ENCODE measurements at places on chromosomes 11 and 22. TPM values are rescaled to one million over a fixed set of nuclear protein-coding genes. Genes with fewer than 3 reads are reported as not detected.
A peak's percentile ranks its signal among the peaks of the same experiment; 100 is the strongest.

DNA sequence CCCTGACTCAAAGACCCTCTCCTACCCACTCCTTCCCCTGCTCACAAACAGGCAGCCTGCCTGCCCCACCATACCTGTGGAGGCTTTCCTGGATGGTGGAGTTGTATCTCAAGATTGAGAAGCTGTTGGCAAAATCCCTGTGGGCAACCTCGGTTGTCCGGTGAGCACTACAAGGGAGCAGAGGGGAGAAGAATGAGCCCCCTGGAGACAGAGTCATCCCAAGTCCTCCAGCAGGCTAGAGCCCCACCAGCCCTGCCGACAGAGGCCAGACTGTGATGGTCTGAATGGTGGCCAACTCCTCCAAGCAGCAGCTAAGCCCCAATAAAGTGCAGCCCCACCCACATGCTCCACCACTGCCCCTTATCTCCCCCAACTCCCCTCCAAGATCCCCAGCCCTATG is 17.5 kb downstream of the TMPRSS13 start:
- DNase-seq, result no peak

- no peak for DNase-seq
Observed at GRCh38 chr11:124841201-124841600, 24.0 kb upstream of the ROBO3 start.

GRCh38 chr11:124644426-124645280 is 22.0 kb downstream of the TBRG1 start:
- DNase-seq, result peak; percentile 50

- no peak for DNase-seq
Observed at GRCh38 chr11:106061954-106062949, 14.9 kb downstream of the KBTBD3 start.

GRCh38 chr11:59009661-59010060 is 70.4 kb downstream of the GLYATL1 start:
- no peak for DNase-seq

- DNase-seq, result no peak
Observed at GRCh38 chr11:28808771-28809170, 700.6 kb downstream of the METTL15 start.

GRCh38 chr22:48699511-48699910 is 1128.2 kb downstream of the BRD1 start:
- no peak for DNase-seq

DNA sequence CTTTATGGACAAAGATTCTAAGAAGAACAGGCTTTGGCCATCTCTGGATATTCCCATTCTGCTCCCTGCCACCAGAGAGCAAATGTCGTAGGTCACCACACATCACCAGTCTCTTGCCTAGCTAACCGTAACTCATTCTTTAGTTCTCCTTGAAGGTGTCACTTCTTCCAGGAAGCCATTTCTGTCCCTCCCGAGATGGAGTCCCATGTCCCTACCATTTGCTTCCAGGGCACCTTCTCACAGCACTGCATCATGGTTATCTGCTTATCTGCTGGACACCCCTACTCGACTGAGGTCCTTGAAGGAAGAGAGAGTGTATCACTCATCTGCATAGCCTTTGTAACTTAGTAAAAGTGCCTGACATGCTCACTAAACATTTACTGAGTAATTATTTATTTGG is 47.6 kb downstream of the FAM83F start:
- no peak for DNase-seq

DNA sequence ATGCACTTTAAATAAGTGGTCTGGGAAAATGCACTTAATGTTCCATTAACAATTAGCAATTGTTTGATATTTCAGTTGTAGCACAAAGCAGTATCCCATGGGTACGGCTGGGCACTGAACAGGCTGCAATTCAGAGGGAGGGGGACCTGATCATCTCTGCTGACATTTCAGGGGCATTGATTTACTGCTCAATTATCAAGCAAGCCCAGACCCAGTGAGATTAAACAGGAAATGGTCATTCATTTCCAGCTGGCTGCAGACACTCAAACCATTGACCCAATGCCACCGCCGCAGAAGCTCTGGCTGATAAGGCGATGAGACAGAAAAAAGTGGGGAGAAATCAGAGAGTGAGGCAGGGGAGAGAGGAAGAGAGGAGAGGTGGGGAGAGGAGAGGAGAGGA is 1.2 kb downstream of the GPR83 start:
- no peak for DNase-seq

DNA sequence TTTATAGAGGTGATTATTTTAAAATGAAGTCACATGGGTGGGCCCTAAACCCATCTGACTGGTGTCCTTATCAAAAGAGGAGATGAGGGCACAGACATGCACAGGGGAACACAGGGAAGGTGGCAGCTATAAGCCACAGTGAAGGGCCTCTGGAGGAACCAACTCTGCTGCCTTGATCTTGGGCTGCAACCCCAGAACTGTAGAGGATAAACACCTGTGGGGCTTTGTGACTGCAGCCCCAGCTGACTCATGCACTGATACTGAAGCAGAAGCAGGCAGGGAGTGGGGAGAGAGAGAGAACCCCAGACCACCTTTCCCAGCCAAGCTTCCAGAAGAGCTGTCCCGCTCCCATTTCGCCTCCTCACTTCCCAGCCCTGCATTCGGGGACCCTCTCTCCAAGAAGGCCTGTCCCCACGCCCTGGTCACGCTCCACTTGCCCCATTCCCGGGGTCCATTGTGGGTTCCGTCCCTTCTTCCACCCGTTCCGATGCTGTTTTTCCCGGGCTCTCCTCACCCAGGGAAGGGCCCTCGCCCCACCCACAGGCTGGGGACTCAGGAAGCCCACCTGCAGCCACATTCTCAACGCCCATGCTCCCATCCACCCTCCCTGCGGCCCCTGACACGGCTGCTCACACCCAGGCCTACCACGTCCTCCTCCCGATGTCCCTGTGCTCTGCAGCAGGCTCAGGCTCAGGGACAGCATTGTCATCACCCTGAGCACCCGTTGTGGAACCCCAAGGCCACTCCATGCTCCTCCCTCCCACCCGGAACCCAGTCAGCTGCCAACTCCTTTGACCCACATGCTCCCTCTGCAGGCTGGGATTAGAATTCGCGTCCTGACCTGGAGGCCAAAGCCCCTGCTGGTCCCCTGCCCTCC is 90.8 kb upstream of the SHANK2 start:
- DNase-seq, result peak; percentile 50

- no peak for DNase-seq
Observed at GRCh38 chr11:57203359-57203758, 21.6 kb downstream of the LRRC55 start.

GRCh38 chr11:2708151-2708581 is 8.4 kb upstream of the KCNQ1OT1 start:
- no peak for DNase-seq

DNA sequence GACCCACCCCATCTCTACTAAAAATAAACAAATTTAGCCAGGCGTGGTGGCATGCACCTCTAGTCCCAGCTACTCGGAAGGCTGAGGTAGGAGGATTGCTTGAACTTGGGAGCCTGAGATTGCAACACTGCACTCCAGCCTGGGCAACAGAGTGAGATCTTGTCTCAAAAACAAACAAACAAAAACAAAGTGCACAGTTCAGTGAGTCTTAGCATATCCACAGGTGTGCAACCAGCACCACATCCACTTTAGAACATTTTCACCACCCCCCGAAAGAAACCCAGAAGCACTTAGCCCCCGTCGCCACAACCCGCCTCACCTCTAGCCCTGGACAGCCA is 27.4 kb downstream of the MB start:
- DNase-seq, result no peak

- no peak for DNase-seq
Observed at GRCh38 chr22:35524966-35525686, 15.5 kb upstream of the RASD2 start.

- DNase-seq, result no peak
Observed at GRCh38 chr11:107006076-107006833, 12.0 kb downstream of the GUCY1A2 start.

- DNase-seq, result no peak
Observed at GRCh38 chr11:73399636-73400035, 23.4 kb downstream of the RELT start.

- DNase-seq, result no peak
Observed at GRCh38 chr11:131203040-131203439, 167.4 kb upstream of the NTM start.

- no peak for DNase-seq
Observed at GRCh38 chr22:22936915-22937656, 49.5 kb downstream of the IGLL5 start.

GRCh38 chr11:87859636-87860035 is 315.6 kb downstream of the RAB38 start:
- DNase-seq, result no peak

DNA sequence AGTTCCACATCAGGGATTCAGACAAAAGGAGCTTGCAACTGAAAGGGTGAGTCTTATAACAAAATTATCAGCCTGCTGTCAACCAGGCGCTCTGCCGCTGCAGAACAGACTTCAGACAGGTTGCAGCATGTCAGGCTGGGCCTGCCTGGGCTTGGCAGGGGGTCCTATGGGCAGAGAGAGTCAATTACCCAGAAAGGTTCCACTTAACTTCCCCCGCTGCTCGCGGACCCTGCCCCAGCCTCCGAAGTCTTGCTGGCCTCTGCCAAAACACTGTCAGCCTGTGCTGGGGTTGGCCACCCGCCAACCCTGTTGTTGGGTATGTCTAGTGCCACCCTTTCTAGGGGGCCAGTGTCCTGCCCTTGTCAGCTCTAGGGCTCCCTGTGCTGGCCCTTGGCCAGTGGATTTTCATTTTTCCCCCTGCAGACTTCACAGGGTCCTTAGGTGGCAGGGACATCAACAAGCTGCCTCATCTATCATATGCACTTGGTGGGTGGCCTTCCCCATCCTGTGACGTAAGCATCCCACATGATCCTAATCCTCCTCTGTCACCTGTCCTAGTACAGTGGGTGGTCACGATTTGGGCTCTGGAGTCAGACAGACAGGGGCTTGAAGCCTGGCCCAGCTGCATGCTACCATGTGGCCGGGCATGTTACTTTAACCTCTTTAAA is 166.5 kb upstream of the CADM1 start:
- DNase-seq, result no peak

DNA sequence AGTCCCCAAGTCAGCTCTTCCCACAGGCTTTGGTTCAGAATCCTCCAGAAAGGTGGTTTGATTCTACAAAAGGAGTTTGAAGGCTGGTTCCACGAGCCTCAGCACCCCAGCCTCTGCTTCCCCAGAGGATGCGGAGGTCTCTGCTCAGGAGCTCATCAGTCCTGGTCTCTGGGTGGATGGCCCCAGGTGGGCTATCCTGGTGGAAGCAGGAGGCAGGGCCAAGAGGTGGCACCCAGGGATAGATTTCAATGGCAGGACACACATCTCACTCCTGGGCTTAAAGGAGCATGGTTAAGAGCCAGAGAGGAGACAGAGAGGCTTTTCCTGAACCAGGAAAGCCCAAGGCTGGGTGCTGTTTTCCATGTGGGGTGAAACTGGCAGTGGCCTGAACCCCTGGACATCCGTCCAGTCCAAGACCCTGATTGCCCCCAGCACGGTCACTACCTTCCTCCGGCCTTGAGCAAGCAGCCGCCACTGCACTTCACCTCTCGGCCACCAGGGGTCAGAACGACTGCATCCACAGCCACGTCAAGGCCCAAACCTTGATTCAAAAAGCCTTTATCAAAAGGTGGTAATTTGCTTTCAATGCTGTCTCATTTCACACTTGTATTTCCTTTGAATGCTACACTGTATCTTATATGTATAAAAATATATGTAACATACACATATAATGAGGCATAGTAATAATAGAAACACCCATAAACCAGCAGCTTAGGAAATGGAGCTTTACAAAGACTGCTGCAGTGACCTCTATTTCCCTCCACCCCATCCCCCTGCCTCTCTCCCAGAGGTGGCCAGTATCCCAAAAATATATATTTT is 19.3 kb upstream of the FXYD2 start:
- DNase-seq, result peak; percentile 48

DNA sequence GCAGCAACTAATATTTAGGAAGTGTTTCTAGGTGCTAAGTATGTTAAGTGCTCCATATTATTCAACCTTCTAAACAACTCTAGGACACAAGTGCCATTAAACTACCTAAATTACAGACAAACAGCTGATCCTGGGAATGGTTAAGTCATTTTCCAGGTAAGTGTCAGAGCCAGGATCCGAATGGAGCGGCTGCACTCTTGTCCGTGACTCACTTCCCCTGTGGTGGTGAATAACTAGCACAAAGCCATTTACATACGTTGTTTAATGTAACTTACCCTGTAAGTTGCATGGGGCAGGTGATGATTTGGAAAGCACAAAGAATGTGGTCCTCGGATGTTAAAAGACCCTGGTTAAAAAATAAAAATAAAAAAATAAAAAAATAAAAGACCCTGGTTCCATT is 8.8 kb upstream of the PRG2 start:
- no peak for DNase-seq

GRCh38 chr22:26547426-26547825 is 35.2 kb upstream of the TFIP11 start:
- DNase-seq, result no peak

DNA sequence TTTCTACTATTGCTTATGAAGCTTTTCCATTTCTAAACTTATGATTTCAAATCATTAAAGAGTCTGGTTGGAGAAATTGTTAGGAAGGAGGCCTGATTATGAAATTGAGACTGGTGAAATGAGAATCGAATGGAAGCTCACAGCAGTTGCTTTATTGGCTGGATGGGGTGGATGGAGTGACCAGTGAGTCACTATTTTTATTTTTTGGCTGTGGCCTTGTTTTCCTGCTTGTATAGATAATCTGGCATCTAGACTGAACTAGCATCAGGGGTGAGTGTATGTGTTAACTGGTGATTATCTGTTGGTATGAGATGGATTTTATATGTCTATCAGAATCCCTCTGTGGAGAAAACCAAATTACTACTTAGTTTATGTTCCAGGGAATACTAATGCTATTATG is 36.2 kb downstream of the UVRAG start:
- DNase-seq, result no peak

- DNase-seq, result no peak
Observed at GRCh38 chr11:95373241-95373640, 142.2 kb upstream of the SESN3 start.

The C1QTNF4 gene
- total RNA-seq, result not detected

The FOSL1 gene
- 56.1 TPM for total RNA-seq

The EMID1 gene
- 0.07 TPM for total RNA-seq

The NRXN2 gene
- not detected for total RNA-seq

The LDLRAD3 gene
- 10.7 TPM for total RNA-seq

The TYR gene
- total RNA-seq, result not detected

The UPK2 gene
- total RNA-seq, result not detected

The ARHGAP42 gene
- total RNA-seq, result 5.6 TPM

The P2RX3 gene
- total RNA-seq, result not detected

The PHF21B gene
- not detected for total RNA-seq
